ENCODE measurements at places on chromosomes 16 and 17.
A peak's percentile ranks its signal among the peaks of the same experiment; 100 is the strongest.

- DNase-seq = peak; percentile 97
These were observed at the start of gene SPOP for GRCh38 chr17:49677933-49678847. SPOP (minus strand) TSS chr17:49678097; CDS start chr17:49622810, 55,287 bp downstream.

DNA sequence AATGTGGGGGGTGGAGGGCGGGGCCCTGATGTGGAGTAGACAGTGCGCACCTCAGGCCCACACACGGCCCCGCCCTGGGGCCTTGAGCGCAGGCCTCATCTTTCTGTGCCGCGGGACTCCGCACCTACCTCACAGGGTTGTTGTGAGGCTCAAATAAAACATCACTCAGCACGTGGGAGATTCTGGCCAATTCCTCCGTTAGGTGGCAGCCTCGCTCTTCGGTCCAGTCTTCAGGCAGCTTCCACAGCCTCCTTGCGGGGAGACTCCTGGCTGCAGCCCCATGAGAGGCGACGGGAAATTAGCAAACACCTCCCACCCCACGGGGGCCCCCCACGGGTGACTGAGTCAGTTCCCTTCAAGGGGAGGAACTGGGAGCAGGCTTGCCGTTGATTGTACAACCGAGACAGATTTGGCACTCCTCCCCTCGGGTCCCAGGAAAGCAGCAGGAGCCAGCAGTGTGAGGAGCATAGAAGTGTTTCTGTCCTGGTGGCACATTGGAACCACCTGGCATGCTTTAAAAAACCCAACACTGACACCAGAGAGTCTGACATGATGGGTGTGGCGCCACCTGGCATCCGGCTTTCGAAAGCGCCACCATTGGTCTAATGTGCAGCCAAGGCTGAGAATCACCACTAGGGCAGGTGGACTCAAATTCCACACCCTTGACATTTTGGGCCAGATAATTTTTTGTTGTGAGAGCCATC lies 7.6 kb downstream of the MRM1 start:
- no peak for DNase-seq

DNA sequence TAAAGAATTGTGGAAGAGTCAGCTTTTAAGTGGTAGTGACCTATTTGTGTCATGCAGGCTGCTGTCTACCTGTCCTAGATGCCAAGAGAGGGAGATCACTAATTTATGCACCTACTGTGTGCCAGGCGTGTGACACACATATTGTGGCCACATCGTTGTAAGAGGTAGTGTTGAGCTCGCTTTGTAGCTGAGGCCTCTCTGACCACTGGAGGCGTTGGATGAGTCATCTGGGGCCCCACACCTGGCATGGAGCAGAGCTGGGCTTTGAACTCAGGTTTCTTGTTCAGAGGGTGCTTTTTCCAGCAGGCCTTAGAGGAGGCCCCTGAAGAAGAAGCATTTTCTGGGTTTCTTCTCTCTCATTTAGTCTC lies 52.3 kb upstream of the LGALS9 start:
- DNase-seq = no peak

- no peak for DNase-seq
These were observed 18.5 kb downstream of the GTF3C1 start for GRCh38 chr16:27531186-27531585.

DNA sequence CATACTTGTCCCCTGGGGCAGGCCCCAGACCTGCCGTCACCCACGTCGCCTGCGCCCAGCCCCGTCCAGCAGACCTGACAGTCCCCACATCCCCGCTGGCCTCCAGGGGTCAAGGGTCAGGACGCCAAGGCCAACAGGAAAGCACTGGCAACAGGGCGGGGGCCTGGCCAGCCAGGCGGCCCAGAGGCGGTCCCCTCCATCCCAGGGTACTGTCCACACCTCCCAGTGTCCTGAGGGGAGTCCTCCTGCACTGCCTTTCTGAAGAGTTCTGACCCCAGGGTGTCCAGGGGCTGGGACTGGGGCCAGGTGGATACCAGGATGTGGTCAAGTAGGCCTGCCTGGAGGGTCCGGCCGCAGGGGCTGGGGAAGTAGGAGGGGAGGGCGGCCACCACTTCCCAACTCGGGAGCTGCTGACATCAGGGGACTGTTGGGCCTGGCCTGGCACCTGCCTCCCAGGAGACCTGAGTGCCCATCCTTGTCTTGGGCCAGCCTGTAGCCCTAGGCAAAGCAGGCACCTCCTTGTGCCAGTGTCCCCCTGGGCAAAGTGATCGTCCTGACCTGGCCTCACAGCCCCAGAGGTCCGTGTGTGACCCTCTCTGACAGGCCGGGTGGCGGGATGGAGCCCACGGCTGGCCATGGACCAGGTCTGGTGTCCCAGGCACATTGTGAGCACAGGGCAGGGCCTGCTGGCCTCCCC lies 6.7 kb upstream of the AXIN1 start:
- DNase-seq = no peak

DNA sequence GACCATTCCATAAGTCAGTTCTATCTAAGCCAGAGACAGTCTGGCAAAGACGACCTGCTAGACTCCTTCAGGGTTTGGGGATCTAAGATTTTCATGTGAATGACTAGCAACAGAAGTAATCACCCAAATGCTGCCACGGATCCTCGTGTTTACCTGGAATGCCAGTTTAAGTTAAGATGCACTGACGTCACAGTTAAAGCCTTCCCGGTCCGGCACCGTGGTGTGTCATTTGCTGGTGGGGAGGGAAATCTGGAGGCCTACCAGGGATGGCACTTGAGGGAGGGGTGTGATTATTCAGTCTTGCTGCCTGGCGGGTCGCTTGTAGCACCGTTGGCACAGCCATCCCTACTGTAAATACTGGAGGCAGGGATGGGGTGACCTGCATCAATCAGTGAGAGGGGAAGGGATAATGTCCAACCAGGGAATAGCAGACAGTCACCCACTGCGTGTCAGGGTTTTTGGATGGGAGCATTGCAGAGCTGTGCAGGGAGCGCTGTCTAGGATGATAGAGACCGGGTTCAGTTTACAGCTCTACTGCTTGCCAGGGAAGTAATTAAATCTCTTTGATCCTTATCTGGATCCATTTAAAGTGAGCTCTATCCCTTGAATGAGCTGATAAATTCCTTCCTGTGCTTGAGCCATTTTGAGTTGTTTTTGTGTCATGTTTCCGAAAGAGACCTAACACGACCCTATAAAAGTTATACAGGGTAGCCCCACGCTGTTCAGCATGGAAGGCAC lies 764.7 kb upstream of the EEF2KMT start:
- no peak for DNase-seq

GRCh38 chr16:65545413-65545956 lies 423.6 kb upstream of the CDH11 start:
- DNase-seq = no peak

DNA sequence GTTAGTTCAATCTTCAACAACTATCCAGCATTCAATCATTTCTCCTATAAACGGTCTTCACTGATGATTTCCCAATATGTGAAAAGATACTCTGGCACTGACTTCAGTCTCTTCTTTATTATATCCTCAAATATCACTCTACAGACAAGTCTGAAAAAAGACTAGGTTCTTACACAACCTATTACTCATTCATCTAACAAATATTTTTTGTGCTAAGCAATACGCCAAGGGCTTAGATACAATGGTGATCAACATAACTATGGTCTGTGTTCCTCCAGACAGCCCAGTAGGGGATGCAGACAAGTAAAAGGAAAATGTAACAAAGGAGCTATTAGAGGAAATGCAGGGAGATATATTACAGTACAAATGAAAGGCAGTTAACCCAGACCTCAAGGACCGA lies 63.9 kb downstream of the MYO1D start:
- DNase-seq = no peak

DNA sequence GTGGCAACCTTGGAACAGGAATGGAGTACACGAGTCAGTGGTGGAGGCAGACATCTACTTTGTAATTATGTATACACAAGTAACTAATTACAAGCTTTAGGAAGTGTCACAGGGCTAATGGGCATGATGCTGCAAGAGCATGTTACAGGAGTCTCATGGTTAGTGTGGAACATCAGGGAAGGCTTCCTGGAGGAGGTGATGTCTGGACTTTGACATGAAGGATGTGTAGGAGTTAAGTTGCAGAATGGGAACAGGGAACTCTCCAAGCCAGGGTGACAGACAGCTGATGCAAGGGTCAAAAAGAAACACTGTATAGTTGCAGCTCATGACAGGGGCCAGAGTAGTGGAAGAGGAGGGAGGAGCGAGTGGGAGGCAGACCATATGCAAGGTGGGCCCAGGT lies 483.8 kb upstream of the EEF2KMT start:
- no peak for DNase-seq

DNA sequence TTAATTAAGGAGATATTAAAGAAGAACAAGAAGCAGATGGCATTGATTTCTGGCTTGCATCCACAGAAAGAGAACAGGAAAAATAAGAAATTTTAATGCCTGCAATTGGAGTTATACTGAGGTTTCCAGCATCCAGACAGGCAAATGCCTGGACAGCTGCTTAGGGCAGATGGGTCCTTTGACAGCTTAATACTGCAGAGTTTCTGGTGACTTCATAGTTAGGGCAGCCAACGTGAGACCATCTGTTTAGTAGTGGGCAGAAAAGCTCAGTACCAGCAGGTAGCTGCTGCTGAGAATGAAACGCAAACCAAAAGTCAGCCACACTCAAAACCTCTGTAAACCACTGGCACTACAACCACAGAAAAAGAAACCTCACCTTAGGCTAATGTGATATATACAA lies 109.8 kb downstream of the CDK5R1 start:
- no peak for DNase-seq

- DNase-seq = no peak
These were observed 483.5 kb downstream of the CDH13 start for GRCh38 chr16:83110269-83110668.

- DNase-seq = no peak
These were observed 35.6 kb downstream of the TUBD1 start for GRCh38 chr17:59856859-59857794.

- DNase-seq = no peak
These were observed 241.9 kb downstream of the SLC39A11 start for GRCh38 chr17:72850410-72851118.

- peak; percentile 86 for DNase-seq
These were observed at the start of gene ARL4D for GRCh38 chr17:43398724-43399595. ARL4D (plus strand) TSS chr17:43398993; CDS start chr17:43399733, 740 bp downstream.

GRCh38 chr17:46847204-46848191 lies 3.9 kb upstream of the WNT9B start:
- no peak for DNase-seq

DNA sequence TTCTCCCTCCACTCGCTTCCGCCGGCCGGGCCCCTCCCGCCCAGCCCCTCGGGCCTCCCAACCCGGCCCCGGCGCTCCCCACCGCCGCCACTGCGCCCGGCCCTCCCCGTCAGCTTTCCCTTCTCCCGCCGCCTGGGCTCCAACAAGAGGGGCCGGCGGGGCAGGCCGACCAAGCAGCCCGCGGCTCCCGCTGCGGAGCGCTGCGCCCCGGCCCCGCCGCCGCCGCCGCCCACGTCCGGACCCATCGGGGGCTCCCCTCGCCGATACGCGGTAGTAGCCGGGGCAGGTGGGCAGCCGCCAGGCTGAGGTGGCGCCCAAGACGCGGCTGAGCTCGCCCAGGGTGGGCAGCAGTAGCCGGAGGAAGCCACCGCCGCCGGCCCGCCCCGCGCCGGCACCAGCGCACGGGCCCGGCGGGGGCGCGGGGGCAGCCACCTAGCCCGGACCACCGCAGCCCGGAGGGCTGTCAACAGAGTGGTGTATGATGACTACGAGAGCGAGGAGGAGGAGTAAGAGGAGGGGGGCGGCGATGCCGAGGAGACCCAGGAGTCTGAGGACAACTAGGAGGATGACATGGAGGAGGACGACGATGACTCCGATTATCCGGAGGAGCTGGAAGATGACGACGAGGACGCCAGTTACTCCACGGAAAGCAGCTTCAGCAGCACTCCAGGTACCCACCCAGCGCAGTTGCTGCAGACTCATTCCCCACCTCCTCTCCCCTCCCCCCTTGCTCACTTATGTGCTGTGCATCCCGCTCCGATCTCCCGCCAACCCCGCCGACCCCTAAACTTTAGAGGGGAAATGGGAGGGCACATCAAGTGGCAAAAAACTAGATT lies 498 bp downstream of the LRRC37B start:
- peak; percentile 13 for DNase-seq

DNA sequence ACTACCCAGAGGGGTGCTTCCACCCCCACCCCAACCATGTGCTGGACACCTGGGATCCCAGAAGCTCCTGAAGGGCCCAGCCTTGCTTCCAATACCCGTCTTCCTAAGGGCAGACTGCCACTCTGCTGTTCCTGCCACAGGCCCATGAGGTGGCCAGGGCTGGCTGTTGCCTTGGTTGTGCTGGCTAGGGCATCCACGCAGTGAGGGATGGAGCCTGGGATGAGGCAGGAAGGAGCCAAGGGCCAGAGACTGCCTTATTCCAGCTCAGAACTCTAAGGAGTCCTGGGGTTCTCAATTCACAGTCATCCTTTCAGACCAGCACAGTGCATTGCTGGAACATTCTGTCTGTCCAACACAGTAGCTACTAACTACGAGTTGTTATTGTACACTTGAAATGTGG lies 37.8 kb downstream of the BCO1 start:
- no peak for DNase-seq

GRCh38 chr16:88983165-88983564 lies 6.2 kb upstream of the CBFA2T3 start:
- DNase-seq = no peak

GRCh38 chr16:31395647-31396046 lies 2.5 kb downstream of the ITGAD start:
- DNase-seq = no peak

Measured in effector CD8-positive, alpha-beta T cell (primary cell).